ENCODE measurements at places on chromosomes 5 and 9. TPM values are rescaled to one million over a fixed set of nuclear protein-coding genes. Genes with fewer than 3 reads are reported as not detected.

TEX48 gene
- polyA plus RNA-seq = not detected

GRCh38 chr5:5658226-5658625, 235.7 kb downstream of the ICE1 start:
- DNase-seq = no peak

- no peak for DNase-seq
Measured at GRCh38 chr9:107281922-107282667, 984 bp upstream of the RAD23B start.

GRCh38 chr9:128805661-128806060, 12.6 kb upstream of the ENDOG start:
- DNase-seq = no peak

DNA sequence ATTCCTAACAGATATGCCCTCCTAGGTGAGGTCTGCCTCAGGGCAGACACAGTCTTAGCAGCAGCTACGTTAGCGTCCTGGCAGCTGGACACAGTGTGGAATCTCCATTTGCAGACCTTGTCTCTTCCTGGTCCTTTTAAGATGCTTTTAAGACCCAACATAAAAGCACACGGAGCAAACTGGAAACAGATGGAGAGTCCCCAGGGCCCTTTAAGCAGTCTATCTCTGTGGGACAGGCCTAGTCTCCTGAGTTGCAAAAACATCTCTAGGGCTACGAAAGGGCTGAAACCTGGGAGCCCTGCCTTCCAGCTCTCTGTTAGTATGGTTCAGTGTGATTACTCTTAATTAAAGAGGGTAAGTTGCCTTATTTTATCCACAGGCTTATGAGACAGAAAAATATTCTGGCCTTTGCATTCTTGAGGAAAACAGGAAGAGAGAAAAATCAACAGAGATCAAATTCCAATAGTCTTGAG, 66.0 kb upstream of the GNA14 start:
- no peak for DNase-seq

DNA sequence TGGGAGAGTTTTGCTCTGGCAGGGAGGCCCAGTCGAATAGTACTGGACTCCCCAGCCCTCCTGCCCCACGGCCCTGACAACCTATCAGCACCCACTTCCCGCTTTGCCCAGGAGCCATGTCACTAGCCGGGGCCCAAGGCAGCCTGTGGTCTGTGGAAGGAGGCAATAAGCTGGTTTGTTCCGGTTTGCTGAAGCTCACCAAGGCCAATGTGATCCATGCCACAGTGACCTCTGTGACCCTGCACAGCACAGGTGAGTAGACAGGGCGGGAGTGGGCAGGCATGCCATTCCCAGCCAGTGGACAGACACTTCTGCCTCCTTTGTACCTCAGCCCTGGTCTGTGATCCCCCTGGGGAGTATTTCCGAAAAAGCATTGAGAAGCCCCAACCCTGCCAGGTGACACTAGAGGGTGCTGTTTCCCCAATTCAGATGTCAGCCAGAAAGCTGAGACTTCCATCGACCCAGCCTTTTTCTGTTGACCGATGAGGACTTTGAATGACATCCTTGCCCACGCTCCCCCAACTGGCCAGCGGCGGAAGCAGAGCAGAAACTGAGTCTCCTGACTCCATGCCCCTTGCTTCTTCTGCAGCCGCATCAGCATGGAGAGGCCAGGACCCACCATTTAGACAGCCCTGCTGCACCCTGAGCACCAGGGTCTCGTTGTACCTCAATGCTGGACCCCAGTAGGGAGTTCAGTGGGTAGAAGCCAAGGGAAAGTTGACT, 9.6 kb downstream of the PCYOX1L start:
- DNase-seq = no peak

HTR1A gene
- not detected for polyA plus RNA-seq

FAM151B gene
- 3.3 TPM for polyA plus RNA-seq

NRARP gene
- polyA plus RNA-seq = 5.7 TPM

GAS1 gene
- polyA plus RNA-seq = 49.8 TPM
